Nephron progenitor cell (in vitro differentiated cells): ENCODE measurements at places on chromosomes 13 and 19.
A peak's percentile ranks its signal among the peaks of the same experiment; 100 is the strongest.

DNA sequence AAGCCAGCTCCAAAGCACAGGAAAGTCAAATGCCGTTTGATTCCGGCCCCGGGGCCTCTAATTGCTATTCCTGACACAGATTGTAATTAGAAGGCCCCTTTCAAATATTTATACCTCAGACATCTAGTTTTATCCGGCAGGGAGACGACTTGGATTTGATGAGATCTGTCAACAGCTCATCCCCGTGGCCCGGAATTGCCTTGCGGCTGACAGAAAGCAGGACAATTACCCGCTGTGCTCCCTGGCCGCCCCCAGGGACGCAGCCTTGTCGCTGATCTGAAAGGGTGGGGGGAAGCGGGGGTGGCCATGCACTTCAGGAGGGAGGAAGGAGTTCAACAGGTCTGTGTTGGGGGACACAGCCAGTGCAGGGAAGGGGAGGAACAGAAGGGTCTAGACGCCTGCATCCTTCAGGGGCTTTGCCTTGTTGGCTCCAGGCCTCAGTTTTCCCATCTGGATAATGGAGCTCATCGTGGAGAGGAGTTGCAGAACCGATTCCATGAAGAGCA is 1.8 kb upstream of the SHD start:
- H3K4me3 ChIP-seq, result no peak overlapping the region
- H3K36me3 ChIP-seq, result no peaks in the 10 kb centered on the region
- H3K27me3 ChIP-seq, result peaks cover 52% of the 10 kb centered on the region
- no peak overlapping the region for H3K27ac ChIP-seq

GRCh38 chr13:89270736-89271135 is 1599.6 kb downstream of the SLITRK5 start:
- H3K27me3 ChIP-seq, result no peaks in the 10 kb centered on the region
- no peaks in the 10 kb centered on the region for H3K4me1 ChIP-seq
- H3K36me3 ChIP-seq, result no peaks in the 10 kb centered on the region
- DNase-seq, result no peak
- no peak overlapping the region for H3K27ac ChIP-seq

DNA sequence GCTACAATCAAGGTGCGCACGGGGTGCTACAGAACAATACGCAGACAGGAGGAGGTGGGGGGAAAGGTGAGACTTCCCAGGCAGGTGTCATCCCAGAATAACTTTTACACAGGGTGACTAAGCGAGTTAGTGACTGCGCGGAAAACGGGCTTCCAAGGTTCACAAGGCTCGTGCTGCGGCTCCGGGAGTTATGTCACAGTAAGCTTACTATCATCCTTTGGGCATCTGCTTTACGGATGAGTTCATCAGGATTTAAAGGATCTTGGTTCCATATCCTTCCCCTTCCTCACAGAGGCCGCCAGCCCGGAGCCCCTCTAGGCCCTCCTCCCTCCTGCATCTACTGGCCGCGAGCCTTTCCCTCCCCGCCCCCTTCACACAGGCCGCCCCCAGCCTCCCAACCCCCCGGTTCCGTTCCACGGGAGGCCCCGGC is 474 bp upstream of the IFT88 start:
- peaks cover 32% of the 10 kb centered on the region for H3K36me3 ChIP-seq
- peak overlapping the region; percentile 78 for H3K27ac ChIP-seq
- no peak for DNase-seq

GRCh38 chr13:78121001-78121400 is 202.4 kb upstream of the EDNRB start:
- peaks cover 4% of the 10 kb centered on the region for H3K27me3 ChIP-seq
- no peak overlapping the region for H3K27ac ChIP-seq
- DNase-seq, result no peak
- H3K36me3 ChIP-seq, result no peaks in the 10 kb centered on the region
- no peak overlapping the region for H3K4me3 ChIP-seq
- peaks cover 9% of the 10 kb centered on the region for H3K4me1 ChIP-seq

DNA sequence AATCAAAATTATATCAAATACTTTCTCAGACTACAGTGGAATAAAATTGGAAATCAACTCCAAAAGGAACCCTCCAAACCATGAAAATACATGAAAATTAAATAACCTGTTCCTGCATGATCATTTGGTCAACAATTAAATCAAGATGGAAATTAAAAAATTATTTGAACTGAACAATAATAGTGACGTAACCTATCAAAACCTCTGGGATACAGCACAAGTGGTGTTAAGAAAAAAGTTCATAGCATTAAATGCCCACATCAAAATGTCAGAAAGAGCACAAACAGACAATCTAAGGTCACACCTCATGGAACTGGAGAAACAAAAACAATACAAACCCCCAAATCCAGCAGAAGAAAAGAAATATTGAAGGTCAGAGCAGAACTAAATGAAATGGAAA is 1460.7 kb downstream of the OLFM4 start:
- no peak overlapping the region for H3K4me3 ChIP-seq
- peaks cover 5% of the 10 kb centered on the region for H3K27me3 ChIP-seq
- no peak for DNase-seq
- no peaks in the 10 kb centered on the region for H3K4me1 ChIP-seq

DNA sequence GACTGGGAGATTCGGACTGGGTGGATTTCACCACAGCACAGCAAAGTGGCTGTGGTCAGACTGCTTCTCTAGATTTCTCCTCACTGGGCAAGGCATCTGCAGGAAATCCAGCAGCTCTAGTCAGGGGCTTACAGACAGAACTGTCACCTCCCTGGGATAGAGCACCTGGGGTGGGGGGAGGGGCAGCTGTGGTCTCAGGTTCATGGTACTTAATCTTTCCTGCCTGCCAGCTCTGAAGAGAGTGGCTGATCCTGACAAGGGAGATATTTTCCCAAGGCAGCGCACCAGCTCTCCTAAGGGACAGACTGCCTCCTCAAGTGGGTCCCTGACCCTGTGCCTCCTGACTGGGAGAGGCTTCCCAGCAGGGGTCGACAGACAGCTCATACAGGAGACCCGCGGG is 212.8 kb upstream of the KLF12 start:
- peak; percentile 7 for DNase-seq
- peaks cover 6% of the 10 kb centered on the region for H3K27me3 ChIP-seq
- peaks cover 17% of the 10 kb centered on the region for H3K4me1 ChIP-seq
- peak overlapping the region; percentile 87 for H3K27ac ChIP-seq
- peaks cover 5% of the 10 kb centered on the region for H3K36me3 ChIP-seq
- no peak overlapping the region for H3K4me3 ChIP-seq

DNA sequence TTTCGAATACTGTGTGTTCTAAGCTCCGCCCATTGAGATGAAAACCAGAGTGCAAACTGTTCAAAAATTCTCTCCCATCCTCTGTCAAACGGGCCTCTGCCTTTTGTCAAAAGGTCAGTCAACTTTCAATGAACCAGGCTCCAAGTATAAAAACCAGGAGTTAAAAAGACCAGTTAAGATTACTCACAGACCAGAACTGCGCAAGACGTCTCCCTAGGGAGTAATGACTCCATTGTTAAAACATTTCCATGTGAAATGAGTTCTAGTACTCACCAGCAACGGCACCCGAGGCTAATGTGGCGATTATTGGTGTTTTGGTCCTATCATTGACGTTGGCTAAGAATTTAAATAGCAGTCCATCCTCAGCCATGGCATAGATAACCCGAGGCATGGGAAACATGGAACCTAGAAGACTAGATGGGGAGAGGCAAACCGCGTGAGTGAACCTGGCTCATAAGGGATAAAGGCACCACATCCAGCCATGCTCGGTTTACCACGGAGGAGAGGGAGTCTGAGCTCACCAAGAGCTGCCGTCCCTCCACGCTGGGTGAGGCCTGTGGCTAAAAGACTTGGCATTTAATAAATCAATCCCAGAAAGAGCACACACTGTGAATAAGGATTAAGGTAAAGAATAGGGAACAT is 73.3 kb downstream of the SLC7A1 start:
- H3K4me3 ChIP-seq, result no peak overlapping the region
- peaks cover 34% of the 10 kb centered on the region for H3K4me1 ChIP-seq
- no peak for DNase-seq
- peaks cover 3% of the 10 kb centered on the region for H3K27me3 ChIP-seq
- H3K27ac ChIP-seq, result peak overlapping the region; percentile 80
- H3K36me3 ChIP-seq, result peaks cover 41% of the 10 kb centered on the region

GRCh38 chr19:28042516-28042915 is 1170.4 kb downstream of the UQCRFS1 start:
- peaks cover 12% of the 10 kb centered on the region for H3K27me3 ChIP-seq
- no peaks in the 10 kb centered on the region for H3K36me3 ChIP-seq
- no peak for DNase-seq
- H3K27ac ChIP-seq, result no peak overlapping the region

- H3K36me3 ChIP-seq, result no peaks in the 10 kb centered on the region
- H3K4me3 ChIP-seq, result no peak overlapping the region
- DNase-seq, result no peak
- peaks cover 29% of the 10 kb centered on the region for H3K27me3 ChIP-seq
- no peaks in the 10 kb centered on the region for H3K4me1 ChIP-seq
Measured at GRCh38 chr19:29439021-29439420, 86.8 kb upstream of the VSTM2B start.

DNA sequence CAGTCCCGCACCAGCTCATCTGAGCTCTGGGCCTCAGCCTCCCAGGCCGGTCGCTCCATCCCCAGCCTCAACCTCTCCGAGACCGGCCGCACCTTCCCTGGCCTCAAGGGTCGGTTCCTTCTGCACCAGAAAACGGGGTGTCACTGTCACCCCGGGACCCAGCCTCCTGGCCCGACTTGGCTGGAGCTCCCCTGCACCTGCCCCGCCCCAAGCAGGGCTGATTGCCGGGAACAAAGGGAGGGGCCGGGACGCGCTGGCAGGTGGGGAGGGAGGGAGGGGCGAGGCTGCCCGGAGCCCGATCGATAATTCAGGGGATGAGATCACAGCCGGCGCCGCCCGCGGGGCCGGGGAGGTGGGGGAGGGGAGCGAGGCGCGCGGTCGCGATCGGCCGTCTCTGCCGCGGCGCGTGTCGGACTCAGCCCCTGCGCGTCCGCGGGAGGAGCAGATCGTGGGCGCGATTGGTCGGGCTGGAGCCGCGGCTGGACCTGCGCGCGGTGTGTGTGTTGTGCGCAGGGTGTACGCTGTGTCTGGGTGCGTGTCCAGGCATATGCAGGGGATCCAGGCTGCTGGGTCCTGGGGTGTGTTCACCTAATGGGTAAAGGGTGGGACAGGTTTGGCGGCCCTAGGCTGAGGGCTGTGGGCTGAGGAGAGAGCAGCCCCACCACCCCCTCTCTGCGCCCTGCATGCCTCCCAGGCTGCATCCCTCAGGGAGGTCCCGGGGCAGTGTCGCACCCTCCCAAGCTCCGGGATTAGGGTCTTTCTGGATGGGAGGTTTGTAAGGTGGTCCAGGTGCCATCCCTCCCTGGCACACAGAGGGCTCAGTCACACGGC is 1.1 kb upstream of the SHC2 start:
- DNase-seq, result peak; percentile 73
- peak overlapping the region; percentile 77 for H3K4me3 ChIP-seq
- peaks cover 6% of the 10 kb centered on the region for H3K36me3 ChIP-seq
- H3K27me3 ChIP-seq, result peaks cover 17% of the 10 kb centered on the region
- H3K27ac ChIP-seq, result no peak overlapping the region

GRCh38 chr19:10420444-10421239 is at the start of gene PDE4A:
Gene PDE4A, plus strand, starts transcription at chr19:10420538. Its CDS starts 227 bp downstream, at chr19:10420765.
- peak within 1 kb of the TSS; percentile 89 for H3K4me3 ChIP-seq
- peaks cover 92% of the 10 kb centered on the region for H3K27me3 ChIP-seq
- no peaks in the 10 kb centered on the region for H3K36me3 ChIP-seq
- DNase-seq, result peak; percentile 79
- no peak within 1 kb of the TSS for H3K27ac ChIP-seq

DNA sequence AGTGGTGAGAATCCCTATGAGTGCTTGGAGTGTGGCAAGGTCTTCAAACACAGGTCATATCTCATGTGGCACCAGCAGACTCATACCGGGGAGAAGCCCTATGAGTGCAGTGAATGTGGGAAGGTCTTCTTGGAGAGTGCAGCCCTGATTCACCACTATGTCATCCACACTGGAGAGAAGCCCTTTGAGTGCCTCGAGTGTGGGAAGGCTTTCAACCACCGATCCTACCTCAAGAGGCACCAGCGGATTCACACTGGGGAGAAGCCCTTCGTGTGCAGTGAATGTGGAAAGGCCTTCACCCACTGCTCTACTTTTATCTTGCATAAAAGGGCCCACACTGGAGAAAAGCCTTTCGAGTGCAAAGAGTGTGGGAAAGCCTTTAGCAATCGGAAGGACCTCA is 18.7 kb upstream of the AURKC start:
- no peak overlapping the region for H3K27ac ChIP-seq
- no peaks in the 10 kb centered on the region for H3K27me3 ChIP-seq
- H3K4me1 ChIP-seq, result no peaks in the 10 kb centered on the region
- peaks cover 81% of the 10 kb centered on the region for H3K36me3 ChIP-seq
- H3K4me3 ChIP-seq, result no peak overlapping the region
- no peak for DNase-seq

- H3K4me3 ChIP-seq, result no peak overlapping the region
- H3K4me1 ChIP-seq, result peaks cover 53% of the 10 kb centered on the region
- H3K27me3 ChIP-seq, result no peaks in the 10 kb centered on the region
- no peak overlapping the region for H3K27ac ChIP-seq
- no peak for DNase-seq
Measured at GRCh38 chr13:113848431-113849260, 15.2 kb downstream of the GAS6 start.

DNA sequence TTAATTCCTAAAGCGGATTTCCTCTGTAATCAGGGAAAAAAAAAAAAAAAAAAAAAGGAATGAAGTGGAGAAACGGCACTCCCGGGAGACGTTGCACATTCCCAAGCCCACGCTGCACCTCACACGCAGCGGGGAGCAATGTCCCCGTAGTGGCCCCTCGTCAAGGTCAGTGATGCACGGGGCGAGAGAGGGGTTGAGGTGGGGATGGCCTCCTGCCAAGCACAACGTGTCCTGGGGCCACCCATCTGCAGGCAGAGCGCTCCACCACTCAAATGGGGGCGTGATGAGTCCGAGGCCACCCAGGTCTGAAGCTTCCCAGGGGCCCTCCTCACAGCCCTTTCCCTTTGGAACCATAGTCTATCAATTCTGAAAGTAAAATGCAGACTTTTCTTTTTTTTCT is 15.1 kb downstream of the PLK5 start:
- H3K4me1 ChIP-seq, result peaks cover 16% of the 10 kb centered on the region
- DNase-seq, result no peak
- no peak overlapping the region for H3K4me3 ChIP-seq

GRCh38 chr19:41928754-41929535 is 696 bp upstream of the ERFL start:
- no peaks in the 10 kb centered on the region for H3K27me3 ChIP-seq
- peak overlapping the region; percentile 76 for H3K4me3 ChIP-seq
- H3K4me1 ChIP-seq, result peaks cover 43% of the 10 kb centered on the region
- DNase-seq, result no peak
- H3K27ac ChIP-seq, result no peak overlapping the region

DNA sequence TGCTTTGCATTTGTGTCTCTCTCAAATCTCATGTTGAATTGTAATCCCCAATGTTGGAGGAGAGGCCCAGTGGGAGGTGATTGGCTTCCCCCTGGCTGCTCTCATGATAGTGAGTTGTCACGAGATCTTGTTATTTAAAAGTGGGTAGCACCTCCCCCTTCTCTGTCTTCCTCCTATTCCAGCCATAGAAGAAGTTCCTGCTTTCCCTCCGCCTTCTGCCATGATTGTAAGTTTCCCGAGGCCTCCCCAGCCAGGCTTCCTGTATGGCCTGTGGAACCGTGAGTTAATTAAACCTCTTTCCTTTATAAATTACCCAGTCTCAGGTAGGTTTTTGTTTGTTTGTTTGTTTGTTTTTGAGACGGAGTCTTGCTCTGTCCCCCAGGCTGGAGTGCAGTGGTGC is 3.8 kb downstream of the LILRA4 start:
- H3K4me1 ChIP-seq, result peaks cover 4% of the 10 kb centered on the region
- no peaks in the 10 kb centered on the region for H3K36me3 ChIP-seq
- no peak overlapping the region for H3K27ac ChIP-seq
- peaks cover 11% of the 10 kb centered on the region for H3K27me3 ChIP-seq
- H3K4me3 ChIP-seq, result no peak overlapping the region

GRCh38 chr19:5338656-5339197 is 1.9 kb downstream of the PTPRS start:
- no peaks in the 10 kb centered on the region for H3K36me3 ChIP-seq
- H3K4me1 ChIP-seq, result peaks cover 39% of the 10 kb centered on the region
- H3K27ac ChIP-seq, result peak overlapping the region; percentile 72
- peak; percentile 55 for DNase-seq
- peaks cover 19% of the 10 kb centered on the region for H3K27me3 ChIP-seq
